ENCODE measurements at places on chromosomes 4 and X. TPM values are rescaled to one million over a fixed set of nuclear protein-coding genes. Genes with fewer than 3 reads are reported as not detected.
A peak's percentile ranks its signal among the peaks of the same experiment; 100 is the strongest.

DNA sequence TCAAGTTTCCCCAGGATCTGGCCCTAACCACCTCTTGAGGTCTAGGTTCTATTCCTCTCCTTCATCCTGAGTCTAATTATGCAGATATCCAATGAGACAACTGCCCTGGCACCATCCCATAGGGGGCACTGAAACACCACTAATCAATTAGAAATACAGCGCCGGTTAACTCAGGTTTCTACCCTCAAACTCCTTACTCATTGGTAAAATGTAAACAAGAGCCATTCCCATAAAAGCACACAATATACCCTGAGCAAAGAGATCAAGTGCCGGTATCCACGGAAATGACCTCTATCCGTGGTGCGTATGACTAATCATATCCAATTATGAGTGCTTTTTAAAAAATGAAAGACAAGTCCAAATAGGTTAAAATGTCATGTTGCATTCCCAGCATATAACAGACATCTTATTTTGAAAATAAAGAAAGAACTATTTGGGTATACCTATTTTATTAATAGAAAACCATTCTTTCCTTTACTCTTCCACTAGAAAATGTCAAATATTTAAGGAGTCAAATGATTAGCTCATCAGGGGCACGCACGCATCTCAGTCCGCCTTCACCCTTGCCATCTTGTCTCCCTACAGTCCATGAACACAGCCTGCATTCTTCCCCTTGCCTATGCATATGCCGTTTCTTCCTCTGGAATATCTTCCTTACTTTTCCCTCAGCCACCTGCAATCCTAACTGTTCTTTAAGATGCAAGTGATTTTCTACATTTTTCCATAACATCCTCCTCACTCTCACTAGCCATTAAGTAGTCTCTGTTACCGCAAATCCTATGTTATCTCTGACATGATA lies 141.1 kb downstream of the MAML3 start:
- peak; percentile 75 for DNase-seq

DNA sequence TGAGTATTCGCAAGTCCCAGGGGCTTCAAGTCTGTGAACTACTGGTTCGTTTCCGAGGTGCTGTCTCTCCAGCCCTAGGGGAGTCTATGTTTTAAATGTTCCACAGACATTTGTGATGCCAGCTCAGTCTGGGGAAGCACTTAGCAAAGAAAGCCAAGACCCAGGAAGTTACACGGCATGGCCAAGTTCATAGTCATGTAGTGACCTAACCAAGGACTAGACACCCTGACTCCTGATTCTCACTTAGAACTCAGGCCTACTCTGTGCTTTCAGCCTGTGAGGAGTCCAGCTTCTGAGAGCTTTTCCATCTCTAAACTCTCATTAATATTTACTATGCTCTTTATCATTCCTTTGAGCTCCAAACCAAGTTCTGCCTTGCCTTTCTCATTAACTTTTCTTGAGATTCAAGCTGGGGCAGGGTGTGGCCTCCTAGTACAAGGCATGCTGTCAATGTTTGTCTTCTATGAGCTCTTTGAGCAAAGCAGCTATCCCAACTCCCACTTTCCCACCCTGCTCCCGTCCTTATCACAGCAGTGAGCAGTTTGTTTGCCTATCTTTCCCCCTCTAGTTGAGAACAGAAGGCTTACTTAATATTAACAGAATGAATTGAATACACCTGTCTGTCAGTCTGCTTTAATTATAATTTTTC lies 105.4 kb upstream of the FAM9C start:
- no peak for DNase-seq

DNA sequence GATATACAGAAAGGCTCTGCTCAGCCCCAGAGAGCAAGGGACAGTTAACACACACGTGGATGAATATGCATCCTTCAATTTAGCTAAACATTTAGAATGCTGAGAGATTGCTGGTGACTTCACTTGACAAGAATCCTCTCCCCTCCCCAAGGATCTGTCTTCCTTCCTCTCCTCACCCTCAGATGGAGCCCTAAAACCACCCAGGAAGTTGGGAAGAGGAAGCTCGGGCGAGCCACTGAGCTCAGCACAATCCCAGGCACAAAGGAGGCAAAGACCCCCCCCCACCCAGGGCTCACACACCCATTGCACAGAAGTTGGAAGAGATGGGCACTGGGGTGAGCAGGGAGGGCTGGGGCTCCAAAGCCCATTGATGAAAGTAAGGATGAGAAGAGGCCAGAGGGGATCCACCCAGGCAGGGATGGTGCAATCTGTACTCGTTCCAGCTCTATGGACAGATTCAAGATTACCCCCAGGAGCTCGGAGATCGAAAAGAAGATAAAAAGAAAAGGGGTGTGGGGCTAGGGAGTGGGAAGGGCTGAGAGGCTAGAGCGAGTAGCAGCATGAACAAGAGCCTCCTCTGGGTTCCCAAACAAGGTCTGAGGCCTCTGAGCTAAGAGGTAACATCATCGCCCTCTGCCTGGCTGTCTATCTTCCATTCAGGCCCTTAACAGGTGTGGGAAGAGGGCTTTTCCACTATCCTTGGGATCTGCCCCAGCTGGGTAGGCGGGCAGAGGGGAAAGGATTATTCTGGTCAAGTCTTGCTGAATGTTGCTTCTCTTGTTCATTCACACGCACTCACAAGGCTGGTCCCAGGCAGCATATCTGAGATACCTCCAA lies 1.2 kb downstream of the TFE3 start:
- no peak for DNase-seq

DNA sequence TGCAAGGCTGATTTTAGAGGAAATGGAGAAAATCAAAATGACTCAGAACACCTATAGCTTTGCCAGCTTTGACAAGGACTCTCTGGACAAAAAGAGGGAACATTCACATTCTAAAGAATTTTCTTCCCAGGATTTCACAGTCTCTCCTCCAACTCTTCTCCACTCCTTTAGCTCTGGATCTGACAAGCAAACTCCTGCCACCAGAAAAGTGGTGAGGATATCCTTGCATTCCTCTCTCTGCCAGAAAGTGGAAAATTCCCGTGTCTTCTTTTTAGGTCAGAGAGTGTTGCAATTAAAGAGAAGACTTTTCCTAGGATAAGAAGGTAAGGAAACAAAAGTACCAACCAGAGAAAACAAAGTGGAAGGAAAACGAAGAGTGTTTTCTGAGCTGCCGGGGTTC lies 16.1 kb upstream of the PDGFRA start:
- no peak for DNase-seq

DNA sequence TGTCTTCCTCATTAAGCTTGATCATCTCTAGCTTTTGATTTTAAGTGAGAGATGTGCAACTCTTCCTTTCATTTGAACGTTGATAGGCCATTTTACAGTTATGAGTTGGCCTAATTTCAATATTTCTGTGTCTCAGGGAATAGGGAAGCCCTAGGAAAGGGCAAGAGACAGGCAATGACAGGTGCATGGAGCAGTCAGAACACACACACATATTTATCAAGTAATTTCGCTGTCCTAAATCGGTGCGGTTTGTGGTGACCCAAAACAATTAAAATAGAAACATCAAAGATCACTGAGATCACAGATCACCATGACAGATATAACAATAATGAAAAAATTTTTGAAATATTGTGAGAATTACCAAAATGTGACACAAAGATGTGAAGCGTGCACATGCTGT lies 87.7 kb upstream of the LSM6 start:
- no peak for DNase-seq

- no peak for DNase-seq
These were observed 19.7 kb upstream of the CXCL6 start for GRCh38 chr4:73816814-73817213.

GRCh38 chr4:84480082-84480481 lies 19.0 kb downstream of the NKX6-1 start:
- DNase-seq = no peak

DNA sequence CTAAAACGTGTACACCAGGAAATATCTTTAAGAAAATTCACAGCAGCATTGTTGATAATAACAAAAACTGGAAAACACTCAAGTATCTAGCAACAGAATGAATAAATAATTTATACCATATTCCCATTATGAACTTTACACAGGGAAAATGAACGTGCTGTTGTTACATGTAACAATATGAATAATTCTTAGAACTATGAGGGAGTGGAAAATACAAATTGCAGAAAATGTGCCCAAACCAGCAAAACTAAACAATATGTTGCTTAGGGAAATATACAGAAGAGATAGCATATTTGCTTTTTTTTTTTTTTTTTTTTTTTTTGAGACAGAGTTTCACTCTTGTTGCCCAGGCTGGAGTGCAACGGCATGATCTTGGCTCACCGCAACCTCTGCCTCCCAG lies 14.8 kb upstream of the FAT1 start:
- DNase-seq = no peak

Gene SYN1
- total RNA-seq = 5.7 TPM

DNA sequence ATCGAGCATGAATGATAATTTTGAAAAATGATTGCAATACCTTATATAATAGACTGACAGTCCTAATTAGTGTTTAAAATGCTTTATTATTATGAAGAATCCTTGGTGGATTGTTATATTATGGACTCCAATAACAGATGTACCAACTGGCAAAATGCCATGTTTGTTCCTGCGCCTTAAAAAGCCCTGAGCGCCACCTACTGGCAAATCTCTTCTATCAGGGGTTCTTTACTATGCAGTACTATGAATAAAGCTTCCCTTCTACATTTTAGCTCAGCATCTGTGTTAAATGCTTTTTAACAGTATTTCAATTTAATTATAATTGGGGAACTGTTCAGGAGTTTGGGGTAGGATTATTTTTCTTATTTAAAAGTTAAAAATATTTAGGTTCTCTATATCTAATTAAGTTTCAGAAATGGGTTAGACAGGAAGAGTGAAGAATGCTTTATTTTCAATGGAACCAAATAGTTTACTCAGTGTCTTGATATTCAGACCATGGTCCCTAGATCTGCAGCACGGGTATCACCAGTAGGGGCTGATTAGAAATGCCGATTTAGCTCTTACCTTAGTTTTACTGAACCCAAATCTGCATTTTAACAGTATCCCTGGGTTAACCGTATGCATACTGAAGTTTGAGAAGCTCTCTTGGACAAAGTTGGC lies 20.0 kb downstream of the CFAP97 start:
- no peak for DNase-seq

Gene RASL11B
- not detected for total RNA-seq

DNA sequence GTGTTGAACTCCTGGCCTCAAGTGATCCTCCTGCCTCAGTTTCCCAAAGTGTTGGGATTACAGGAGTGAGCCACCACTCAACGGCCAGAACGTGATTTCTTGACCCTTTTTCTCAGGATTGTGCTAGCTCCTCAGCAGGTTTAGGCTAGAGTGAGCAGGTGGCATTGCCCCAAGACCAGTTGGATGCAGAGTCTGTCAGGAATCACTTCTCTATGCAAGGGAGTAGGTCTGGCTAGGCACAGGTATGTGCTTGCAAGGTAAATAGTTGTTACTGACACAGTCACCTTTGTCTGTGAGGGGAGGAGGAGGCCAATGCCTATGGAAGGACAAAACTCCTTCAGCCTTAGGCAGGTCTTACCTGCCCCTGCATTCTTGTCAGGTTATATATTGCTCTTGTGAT lies 24.2 kb downstream of the SLC25A5 start:
- no peak for DNase-seq

GRCh38 chr4:57318703-57319102 lies 208.5 kb upstream of the IGFBP7 start:
- DNase-seq = no peak

DNA sequence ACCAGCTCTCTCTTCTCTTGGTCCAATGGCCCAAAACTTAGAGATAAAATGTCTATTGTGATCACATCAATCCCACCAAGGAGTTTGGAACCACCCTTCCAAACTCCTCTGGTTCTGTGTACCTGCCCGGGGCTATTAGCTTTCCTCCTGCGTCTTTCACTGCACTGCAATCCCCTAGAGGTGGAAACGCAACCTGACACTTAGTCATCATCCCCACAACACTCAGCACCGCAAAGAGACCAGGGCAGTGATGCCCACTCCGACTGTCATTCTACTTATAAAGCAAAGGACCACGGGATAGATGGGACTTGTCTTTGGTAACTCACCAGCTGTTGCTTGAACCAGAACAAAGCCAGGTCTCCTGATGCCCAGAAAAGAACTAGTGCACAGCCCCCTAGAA lies 22.0 kb downstream of the AFAP1 start:
- no peak for DNase-seq
